ENCODE measurements at places on chromosomes 4 and X.

DNA sequence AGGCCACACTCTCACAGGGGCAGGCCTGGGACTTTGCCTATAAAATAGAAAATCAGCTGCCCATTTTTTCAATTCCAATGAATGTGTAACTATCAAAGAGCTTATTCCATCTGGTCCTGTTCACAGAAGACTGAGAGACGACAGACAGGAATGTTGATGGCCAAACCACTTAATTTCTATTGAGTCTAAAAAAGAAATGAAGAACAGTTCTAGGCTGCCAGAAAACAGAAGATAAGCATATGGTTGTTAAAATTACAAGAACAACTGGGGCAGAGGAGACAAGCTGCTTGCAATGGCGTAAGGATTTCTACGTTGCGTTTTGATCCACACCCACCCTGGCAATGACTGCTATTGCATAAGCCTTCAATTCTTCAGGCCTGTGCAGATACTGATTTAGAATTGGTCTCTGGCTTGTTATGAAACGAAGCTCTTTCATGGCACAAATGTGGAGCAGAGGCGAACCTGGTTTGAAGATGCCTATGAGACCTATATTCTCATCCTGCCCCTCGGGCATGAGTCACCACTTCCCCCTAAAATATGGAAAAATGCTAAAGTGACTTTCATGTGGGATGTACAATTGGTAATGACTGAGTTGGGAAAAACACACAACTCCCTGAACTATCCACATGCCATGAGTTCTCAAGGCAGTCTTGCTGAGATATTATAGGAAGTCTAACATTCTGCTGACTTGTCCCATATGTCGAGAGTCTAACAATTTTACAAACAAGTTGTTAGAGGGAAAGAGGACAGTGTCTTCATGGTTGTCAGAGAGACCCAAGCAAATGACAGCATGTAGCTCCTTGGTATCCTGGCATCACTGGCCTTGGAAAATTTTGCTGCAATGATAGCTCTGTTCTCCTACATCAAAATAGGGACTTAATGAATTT lies 37.9 kb upstream of the SORBS2 start:
- no peak for DNase-seq

DNA sequence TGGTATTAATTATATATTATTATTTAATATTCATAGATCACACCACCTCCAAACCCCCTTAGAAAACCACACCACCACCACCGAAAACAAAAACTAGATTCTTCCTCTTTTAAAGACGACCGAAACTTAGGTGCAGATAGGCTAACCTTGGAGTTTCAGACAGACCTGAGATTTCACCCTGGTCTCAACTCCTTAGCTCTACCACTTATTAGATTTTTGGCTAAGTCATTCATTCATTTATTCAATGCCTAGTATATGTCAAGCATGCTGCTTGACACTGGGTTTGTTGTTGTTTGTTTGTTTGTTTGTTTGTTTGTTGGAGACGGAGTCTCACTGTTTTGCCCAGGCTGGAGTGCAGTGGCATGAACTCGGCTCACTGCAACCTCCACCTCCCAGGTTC lies 9.5 kb upstream of the BMP2K start:
- no peak for DNase-seq

- DNase-seq, result no peak
Measured at GRCh38 chr4:114263233-114263632, 283.8 kb upstream of the ARSJ start.

- DNase-seq, result no peak
Measured at GRCh38 chr4:159049780-159050375, 53.0 kb upstream of the RAPGEF2 start.

- no peak for DNase-seq
Measured at GRCh38 chr4:64935469-64936001, 526.3 kb upstream of the TECRL start.

GRCh38 chr4:8393593-8394038 lies 46.9 kb downstream of the ACOX3 start:
- DNase-seq, result no peak

- DNase-seq, result no peak
Measured at GRCh38 chr4:140156529-140157171, 2.7 kb upstream of the MAML3 start.

GRCh38 chrX:28177202-28177601 lies 196.0 kb upstream of the DCAF8L1 start:
- no peak for DNase-seq

DNA sequence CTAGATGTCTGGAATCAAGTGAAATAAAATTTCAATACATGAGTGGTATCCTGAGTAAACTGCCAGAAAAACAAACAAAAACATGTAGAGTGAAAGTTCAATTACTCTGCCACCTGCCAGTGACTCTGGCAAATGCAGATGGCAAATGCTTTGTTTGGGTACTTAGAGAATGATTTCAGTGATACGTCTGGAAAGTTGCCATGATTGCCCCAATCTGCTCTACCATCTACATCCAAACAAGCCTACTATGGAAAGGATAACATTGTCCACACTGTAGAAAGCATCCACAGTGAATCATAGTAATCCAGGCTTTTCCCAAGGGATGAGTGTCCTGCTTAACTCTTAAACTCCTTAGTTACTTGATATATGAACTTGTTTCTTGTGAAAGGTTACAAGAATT lies 3.4 kb downstream of the SPATA4 start:
- no peak for DNase-seq

DNA sequence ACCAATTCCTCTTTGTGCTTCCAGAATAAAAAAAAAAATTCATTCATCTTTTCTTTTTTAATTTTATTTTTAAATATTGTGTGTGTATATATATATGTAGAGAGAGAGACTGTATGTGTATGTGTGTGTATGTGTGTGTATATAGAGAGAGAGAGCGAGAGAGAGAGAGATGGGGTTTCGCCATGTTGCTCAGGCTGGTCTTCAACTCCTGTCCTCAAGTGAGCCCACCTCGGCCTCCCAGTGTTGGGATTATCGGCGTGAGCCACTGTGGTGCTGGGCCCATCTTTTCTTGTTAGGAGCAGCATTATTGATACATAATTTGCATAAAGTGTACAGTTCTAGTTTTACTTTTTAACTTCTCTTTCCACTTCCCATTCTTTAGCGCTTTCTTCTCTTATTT lies 33.6 kb downstream of the KDM6A start:
- no peak for DNase-seq
